ENCODE measurements at places on chromosomes 7 and 10.

DNA sequence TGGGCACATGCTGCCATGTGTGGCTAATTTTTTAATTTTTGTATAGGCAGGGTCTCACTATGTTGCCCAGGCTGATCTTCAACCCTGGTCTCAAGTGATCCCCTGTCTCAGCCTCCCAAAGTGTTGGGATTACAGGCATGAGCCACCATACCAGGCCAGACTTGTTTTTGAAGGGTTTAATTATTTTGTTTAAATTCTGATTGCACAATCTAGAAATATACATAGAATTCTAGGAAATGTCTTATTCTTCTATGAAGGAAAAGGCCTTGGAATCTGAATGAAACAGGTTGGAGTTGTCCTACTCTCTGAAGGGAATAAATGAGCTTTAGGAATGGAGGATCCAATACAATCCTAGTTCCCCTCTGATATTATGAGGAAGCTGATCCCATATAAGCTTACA, 15.5 kb upstream of the JCAD start:
- no peak for DNase-seq

- no peak for DNase-seq
These were observed 98.7 kb downstream of the ITIH5 start for GRCh38 chr10:7567911-7568620.

DNA sequence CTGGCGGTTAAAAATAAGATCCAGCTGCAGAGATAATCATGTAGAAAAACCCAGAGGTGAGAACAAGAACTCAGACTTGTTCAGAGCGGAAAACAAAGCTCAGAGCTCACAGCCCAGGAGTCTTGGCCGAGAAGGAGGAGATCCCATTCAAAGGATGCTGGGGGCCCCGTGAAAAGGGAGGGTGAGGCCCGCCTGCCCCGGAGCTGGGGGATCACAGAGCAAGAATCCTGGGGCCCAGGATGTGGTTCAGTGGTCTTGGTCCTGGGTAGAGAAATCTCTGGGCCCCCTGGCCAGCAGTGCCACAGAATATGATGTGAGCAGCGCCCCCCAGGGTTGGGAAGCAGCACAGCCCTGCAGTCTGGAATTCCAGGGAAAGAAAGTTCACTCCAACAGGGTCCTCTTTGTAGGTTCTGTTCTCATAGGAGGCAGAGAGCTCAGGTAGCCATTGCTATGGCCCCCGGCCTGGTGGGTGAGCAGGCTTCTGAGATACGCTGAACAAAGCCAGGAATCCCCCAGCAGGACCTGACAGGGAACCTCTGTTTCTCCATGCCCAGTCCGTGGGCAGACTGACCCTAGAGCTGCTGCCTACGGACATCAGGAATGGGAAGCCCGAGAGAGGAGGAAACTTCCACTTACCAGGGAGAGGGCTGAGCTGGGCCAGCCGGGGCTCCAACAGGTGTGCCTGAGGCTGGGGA, 77.7 kb upstream of the GNA12 start:
- no peak for DNase-seq

DNA sequence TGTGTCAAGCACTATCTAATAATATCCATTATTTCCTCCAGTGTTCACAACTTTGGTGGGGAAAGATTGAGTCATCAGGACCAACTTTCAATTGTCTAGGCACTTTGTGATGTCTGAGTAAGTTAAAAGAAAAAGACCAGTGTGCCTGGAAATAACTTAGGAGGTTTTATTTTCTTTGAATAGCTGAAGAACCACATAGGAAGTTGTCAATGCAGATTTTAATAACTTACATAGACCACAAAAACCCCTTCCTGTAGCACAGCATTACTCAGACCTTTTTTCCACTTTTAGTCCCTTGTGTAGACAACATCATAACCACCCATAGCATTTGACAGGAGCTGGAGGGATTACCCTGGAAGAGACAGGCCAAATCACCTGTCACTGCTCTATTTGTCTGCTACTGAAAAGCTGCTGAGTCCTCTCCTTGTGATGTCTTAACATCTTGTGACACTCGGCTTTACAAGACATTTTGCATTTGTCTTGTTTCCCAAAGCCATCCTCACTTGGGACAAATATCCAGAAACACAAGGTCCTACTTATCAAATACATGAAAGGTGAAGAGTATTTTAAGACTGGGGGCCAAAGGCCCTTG, 241.5 kb upstream of the PTER start:
- peak; percentile 14 for DNase-seq

Measured in LHCN-M2 (cell line).